GM23248 (cell line): ENCODE measurements at places on chromosomes 4 and X. TPM values are rescaled to one million over a fixed set of nuclear protein-coding genes. Genes with fewer than 3 reads are reported as not detected.

Gene TCEAL5
- total RNA-seq = not detected in 2 replicates

Gene RAB9B
- total RNA-seq = 0.89 and 1.5 TPM in 2 replicates

Gene PDLIM3
- 0.25 TPM in 1 of 2 replicates, not detected in the other for total RNA-seq

DNA sequence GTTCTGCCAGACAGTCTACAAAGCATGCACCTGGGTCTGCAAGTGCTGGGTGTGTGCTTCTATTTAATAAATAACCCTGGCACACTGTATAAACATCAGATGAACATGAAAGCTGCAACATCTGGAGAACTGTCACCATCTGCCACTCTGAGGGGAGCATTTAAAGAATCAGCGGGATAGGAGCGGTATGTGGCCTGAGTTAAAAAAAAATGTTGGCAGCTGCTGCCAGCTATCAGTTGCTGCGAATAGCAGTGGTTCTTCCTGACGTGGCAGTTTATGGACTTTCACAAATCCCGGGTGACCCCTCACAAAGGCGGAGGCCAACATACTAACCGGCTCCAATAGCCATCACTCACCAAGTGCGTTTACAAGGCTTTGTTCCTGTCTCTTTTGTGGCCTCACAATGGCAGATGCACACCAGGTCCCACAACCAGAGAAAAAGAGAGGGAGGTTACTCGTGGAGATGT lies 95.1 kb downstream of the RASL11B start:
- peak; percentile 23 for DNase-seq

DNA sequence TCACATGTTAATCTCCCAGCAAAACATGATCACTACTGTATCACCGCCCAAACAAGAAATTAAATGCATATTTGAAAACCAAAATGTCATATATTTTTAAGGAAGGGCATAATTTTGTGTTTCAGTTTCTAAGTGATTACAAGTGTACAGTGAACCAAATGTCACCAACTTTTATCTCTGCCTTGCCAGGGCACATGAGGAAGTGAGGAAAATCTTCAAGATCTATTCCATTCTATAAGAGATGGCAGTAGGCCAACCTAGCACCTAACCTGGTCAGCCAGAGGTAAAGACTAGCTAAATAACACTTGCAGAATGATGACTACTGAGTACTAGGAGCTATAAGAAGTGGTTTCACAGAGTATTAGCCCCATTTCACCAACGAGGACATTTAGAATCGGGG lies 107.2 kb downstream of the ATP11C start:
- DNase-seq = no peak
